Chondrocyte (in vitro differentiated cells): ENCODE measurements at places on chromosomes 4 and X.

GRCh38 chr4:8252301-8253173 is 17.0 kb upstream of the HTRA3 start:
- H3K4me3 ChIP-seq = no peak overlapping the region
- no peak overlapping the region for H3K27ac ChIP-seq
- peaks cover 11% of the 10 kb centered on the region for H3K4me1 ChIP-seq
- no peaks in the 10 kb centered on the region for H3K36me3 ChIP-seq
- peaks cover 6% of the 10 kb centered on the region for H3K27me3 ChIP-seq
- DNase-seq = no peak

DNA sequence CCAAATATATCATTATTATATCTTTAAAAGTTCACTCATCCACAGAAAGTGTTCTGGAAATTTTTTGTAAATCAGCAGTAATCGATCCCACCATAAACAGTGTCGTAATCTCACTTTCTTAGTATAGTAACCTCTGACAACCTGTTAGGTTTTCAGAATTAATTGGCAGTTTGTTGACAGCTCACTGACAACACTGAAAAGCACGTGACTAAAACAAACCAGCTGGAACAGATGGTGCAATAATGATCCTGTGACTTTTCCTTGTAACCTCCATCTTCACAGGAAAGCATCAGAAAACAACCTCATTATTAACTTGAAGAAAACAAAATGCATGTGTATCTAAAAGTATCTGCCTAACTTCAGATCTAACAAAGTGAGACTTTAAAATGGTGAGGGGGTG is 48.5 kb downstream of the FSTL5 start:
- no peak overlapping the region for H3K27ac ChIP-seq
- H3K4me3 ChIP-seq = no peak overlapping the region

DNA sequence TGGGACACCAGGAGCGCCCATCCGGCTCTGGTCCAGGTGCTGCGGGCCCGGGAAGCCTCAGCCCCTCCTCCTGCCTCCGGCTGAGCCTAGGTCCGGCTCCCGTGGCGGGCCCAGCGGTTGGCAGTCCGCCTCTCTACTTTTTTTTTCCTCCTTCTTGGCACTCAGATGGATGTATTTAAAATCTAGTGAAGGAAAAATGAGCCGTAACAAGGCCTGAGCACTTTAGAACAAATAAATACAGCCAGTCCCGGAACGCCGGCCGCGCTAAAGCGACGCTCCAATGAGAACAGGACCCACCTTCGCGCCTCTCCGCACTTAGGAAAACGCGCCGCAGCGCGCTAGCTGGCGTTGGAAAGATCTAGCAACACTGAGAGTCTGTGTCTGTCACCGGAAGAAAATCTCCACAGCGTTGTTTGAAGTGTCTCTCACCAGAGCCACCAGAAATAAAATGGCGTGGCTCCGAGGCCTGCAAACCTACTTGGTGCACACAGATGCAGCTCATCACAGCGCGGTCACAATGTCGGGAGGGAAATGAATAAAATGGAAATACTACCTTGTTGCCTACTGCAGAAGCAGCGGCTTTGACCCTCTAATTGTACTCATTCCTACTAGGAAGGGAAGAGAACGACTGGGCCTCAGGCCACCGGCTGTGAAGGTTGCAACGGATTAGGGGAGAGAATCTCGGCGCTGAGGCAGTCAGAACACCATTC is 4.7 kb downstream of the NEUROG2 start:
- no peaks in the 10 kb centered on the region for H3K36me3 ChIP-seq
- no peak overlapping the region for H3K27ac ChIP-seq
- H3K4me1 ChIP-seq = peaks cover 42% of the 10 kb centered on the region
- no peak for DNase-seq

DNA sequence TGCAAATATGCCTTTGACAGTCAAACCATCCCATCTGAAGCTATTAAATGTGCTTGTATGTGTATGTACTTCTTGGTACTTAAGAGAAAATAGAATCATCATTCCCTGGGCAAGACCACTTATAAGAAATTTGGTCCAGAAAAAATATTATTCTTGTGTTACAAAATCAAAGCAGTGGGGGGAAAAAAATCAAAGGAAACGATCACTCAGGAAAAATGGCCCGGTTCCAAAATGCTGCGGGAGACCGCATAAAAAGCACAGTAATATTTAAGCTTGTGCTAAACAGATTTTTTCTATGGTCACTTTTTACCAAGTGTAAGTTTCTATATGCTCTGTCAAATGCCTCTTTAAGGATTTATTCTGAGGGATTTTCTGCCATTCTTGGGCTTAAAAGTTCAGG is 36.1 kb downstream of the RAI2 start:
- H3K36me3 ChIP-seq = peaks cover 2% of the 10 kb centered on the region
- DNase-seq = no peak
- H3K4me3 ChIP-seq = no peak overlapping the region

GRCh38 chrX:17072301-17072700 is 125.8 kb downstream of the REPS2 start:
- H3K4me1 ChIP-seq = peaks cover 11% of the 10 kb centered on the region
- H3K27me3 ChIP-seq = peaks cover 15% of the 10 kb centered on the region
